HuH-7.5 (cell line): ENCODE measurements at places on chromosomes 4 and X.

- no peak for DNase-seq
These were observed 999 bp downstream of the NAP1L5 start for GRCh38 chr4:88696630-88697029.

DNA sequence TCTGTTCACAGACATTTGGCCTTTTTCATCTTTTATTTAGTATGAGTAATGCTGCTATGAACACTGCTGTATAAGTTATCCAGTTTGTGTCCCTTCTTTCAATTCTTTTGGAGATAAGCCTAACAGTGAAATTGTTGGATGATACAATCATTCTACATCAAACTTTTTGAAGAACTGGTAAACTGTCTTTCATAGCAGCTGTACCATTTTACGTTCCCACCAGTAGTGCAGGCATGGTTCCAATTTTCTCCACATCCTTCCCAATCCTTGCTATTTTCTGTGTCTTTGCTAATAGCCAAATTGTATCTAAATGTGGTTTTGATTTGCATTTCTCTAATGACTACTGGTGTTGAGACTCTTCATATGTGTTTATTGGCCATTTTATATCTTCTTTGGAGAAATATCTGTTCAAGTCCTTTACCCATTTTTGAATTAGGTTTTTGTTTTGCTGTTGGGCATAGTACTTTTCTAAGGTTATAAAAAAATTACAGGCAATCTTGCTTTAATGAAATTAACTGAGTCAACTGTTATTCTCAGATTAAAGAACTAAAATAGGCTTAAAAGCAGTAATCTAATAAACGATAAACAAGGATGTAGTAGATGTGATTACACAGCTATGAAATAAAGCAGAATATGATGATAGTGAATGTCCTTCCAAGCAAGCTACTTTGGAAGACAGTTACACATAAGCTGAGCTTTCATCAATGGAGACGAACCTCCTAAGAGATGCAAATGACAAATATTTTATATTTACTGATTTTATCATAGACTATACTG is 57.2 kb downstream of the FBXW7 start:
- DNase-seq = no peak

- DNase-seq = no peak
These were observed 12.5 kb downstream of the MORC4 start for GRCh38 chrX:106987488-106987887.

GRCh38 chr4:140893939-140894338 is 137.8 kb upstream of the TBC1D9 start:
- DNase-seq = no peak

DNA sequence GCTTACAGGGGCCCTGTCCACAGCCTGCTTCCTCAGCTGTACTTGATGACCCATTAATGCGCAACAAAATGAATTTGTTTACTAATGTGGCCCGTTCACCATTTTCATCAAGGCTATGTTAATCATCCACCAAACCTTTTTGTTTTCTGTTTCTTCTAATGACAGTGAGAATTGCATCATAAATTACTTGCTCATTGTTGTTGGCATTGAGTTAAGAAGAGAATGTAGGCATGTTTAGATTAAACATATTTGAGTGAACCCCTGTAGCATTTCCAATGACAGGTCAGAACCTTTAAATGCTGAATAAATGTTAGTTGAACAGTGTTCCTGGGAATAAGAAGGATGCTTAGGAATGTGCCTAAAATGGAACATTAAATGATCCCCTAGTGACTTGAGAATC is 183.4 kb downstream of the SPRY1 start:
- no peak for DNase-seq

DNA sequence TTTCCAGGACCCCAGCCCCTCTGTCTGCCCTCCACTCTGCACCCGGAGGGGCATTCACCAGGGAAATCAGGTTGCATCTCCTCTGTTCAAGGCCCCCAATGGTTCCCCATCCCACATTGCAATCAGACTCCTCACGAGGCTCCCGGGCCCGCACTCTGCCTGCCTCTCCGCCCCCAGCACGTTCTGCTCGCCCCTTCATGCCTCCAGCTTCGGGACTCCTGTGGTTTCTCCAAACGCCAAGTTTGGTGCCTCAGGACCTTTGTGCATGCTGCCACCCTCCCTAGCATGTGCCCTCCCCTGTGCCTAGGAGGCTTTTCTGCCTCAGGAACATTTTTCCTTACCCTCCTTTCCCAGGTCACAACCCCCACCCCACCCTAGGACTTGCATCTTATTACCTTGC is 183.6 kb upstream of the PSAPL1 start:
- DNase-seq = no peak

GRCh38 chrX:101219116-101219863 is at the start of gene DRP2:
Gene DRP2, plus strand, starts transcription at chrX:101219786. Its CDS starts 11,862 bp downstream, at chrX:101231648.
- no peak for DNase-seq

- no peak for DNase-seq
These were observed 37.3 kb upstream of the GUCY1A1 start for GRCh38 chr4:155629183-155629825.

DNA sequence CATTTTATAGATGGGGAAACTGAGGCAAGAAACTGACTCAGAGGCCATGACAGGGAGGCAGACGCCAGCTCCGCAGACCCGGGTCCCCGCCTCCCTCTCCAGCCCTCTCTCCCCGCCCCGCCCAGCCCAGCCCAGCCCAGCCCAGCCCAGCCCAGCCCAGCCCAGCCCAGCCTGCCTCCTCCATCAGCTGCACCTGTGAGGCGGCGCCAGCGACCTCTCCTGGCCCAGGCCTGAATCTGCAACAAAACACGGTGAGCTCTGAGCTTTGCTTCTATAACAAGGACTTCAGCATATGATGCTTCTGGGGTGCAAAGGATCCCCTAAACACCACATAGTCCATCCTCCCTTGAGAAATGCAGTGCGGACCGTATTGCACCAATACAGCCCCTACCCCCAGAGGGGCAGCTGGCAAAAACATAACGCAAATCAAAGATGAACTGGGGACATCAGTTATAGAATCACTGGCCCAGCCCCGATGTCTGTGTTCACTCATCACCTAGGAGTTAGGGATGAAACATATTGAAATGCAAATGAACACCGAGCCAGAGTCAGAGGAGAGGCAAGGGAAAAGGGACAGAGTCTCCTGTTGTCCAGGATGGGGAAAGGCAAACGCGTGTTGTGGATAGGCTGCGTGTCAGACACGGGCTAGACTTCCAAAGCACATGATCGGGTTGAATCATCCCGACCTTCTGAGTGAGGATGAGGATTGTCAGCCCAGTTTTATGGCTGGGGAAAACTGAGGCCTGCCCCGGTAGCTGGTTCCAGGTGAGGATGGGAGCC is 216.1 kb upstream of the PSAPL1 start:
- DNase-seq = no peak

GRCh38 chr4:13496605-13497004 is 12.5 kb upstream of the RAB28 start:
- DNase-seq = no peak

DNA sequence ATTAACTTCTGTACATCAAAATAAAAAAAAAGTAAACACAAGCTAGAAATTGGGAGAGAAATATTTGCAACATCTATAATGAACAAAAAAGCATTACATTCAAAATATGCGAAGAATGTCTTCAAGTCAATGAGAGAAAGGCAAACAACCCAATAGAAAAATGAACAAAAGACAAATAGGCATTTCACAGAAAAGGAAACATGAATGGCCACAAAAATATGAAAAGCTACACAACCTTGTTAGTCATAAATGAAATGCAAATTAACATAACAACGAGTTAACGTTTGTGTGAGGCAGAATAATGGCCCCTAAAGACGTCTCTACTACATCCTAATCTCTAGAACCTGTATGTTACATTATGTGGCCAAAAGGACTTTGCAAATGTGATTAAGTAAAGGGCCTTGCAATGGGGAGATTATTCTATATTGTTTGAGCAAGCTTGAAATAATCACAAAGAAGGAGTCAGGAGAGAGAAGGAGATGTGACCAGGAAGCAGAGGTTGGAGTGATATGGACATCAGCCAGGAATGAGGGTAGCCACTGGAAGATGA is 86.8 kb downstream of the WDFY3 start:
- DNase-seq = no peak

- DNase-seq = no peak
These were observed 455.6 kb upstream of the BOD1L1 start for GRCh38 chr4:14083150-14083549.

GRCh38 chr4:92163348-92163747 is 140.4 kb upstream of the GRID2 start:
- DNase-seq = no peak

- DNase-seq = no peak
These were observed 10.7 kb downstream of the PLS3 start for GRCh38 chrX:115571712-115572111.

DNA sequence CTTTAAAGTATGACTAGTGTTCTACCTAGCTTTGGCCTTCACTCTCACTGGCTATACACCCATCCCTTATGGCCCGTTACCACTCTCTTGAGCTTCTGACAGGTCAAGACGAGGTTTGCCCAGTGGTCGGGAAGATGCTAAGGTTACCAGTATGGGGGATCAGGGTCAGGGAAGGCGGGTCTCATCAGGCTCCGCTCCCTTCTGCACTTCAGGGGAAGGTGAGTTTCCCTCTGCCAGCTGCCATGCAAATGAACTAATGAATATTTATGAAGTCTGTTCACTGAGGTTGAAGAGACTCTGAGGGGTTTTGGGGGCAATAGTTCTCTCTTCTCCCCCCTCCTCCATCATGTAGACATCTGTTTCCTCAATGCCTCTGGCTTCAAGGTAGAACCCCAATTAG is 6.6 kb downstream of the EFNB1 start:
- DNase-seq = no peak

GRCh38 chr4:166506051-166506450 is 633.0 kb downstream of the TLL1 start:
- DNase-seq = no peak

GRCh38 chr4:103915224-103915869 is 195.6 kb upstream of the TACR3 start:
- DNase-seq = no peak

- no peak for DNase-seq
These were observed 184.7 kb upstream of the HCCS start for GRCh38 chrX:10926404-10926803.

DNA sequence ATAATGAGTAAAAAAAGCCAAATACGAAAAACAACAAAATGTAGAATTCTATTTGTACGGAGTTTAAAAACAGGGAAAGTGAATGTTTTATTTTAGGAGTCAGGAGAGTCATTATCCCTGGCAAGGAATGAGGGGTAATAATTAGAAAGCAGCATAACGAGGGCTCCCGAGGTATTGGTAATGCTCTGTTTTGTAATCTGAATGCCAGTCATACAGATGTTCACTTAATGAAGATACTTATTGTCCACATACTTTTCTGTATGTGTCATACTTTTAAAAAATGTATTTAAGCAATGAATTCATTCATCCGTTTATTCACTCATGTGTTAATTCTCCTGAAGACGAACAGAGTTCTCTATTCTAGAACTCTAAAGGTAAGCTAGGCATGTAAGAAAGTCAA is 87.8 kb upstream of the BMP2K start:
- DNase-seq = no peak

- no peak for DNase-seq
These were observed 281.2 kb downstream of the QDPR start for GRCh38 chr4:17230727-17231126.

GRCh38 chr4:120202222-120202621 is 135.6 kb upstream of the MAD2L1 start:
- no peak for DNase-seq

DNA sequence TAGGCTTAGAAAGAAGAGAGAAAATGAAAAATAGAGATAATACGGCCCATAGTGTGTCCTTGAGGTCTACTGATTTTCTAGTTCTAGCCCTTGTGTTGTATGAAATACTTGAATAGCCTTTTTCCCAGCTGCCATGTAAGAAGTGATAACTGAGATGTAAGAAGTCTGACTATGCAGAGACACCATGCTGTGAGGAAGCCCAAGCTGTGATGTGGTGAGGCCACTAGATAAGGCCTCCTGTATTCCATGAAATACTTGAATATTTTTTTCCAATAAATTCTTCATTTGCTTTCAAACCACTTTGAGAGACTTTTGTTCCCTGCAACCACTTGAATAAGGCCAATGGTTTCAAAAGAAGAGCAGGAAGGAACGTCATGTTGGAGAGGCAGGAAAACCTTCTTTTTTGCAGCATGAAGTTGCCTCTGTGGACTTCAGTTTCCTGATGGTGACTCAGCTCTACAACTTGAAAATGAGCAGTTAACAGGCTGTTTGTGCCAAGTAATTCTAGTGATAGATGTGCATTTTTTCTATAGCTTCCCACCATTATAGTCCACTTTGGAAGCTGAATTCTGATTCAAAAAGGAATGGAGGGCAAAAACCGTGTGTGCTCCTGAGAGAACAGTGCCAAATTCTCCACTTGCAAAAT is 25.5 kb upstream of the FAM9C start:
- DNase-seq = no peak

- no peak for DNase-seq
These were observed 160.6 kb downstream of the AFF2 start for GRCh38 chrX:148661035-148661434.

DNA sequence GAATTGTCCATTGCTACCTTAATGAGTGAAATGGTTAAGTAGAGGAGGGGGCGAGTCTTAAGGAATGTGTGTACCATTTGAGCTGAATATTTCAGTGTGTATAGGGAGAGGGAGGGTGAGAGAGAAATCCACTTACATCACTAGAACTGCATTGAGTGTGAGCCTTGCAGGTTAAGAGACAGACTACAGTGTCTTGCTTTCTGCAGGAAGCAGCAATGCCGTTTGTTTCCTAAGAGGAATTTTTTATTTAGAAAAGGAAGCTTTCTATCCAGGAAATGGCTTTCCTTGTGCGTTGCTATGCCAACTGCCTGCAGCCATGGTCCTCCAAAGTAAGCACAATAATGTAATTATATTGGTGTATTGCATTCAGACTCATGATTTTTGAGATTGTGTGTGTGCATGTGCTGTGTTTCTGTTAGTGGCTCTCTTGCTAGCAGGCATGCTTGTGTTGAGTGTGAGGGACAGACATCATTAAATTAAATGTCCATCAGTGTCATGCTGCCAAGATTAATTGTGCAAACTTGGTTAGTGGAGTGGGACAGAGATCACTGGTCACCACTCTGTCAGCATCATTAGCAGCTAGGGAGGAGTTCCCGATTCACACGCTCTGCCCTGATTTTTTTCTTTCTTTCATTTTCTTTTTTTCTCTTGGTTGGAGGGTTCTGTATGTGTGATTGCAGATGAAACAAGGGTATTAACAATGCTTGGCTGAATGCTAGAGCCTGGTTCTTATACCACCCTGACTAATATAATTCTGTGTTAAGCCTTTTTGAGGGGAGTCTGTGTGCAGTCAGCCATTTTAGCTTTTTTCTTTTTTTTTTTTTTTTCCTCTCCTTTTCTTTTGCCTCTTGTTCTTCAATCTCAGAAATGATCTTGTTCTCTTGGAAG is 164.3 kb downstream of the RAPGEF2 start:
- DNase-seq = no peak

DNA sequence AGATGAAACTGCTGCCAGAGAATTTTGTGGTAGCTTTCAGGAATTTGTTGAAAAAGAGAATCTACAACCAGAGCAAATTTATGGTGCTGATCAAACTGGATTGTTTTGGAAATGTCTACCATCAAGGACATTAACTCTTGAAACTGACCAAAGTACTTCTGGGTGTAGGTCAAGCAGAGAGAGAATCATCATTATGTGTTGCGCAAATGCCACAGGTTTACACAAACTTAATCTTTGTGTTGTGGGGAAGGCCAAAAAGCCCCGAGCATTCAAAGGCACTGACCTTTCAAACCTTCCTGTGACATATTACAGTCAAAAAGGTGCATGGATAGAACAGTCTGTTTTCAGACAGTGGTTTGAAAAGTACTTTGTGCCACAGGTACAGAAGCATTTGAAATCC is 2.1 kb downstream of the TIGD2 start:
- DNase-seq = no peak
